ENCODE measurements at places on chromosomes 12 and 14. TPM values are rescaled to one million over a fixed set of nuclear protein-coding genes. Genes with fewer than 3 reads are reported as not detected.

GRCh38 chr14:42806909-42807315 lies 1200.2 kb downstream of the LRFN5 start:
- DNase-seq, result no peak

GRCh38 chr12:109566424-109566823 lies 6.9 kb downstream of the MMAB start:
- DNase-seq, result no peak

GRCh38 chr12:121214166-121214777 lies 4.3 kb downstream of the P2RX4 start:
- peak; percentile 68 for DNase-seq

DNA sequence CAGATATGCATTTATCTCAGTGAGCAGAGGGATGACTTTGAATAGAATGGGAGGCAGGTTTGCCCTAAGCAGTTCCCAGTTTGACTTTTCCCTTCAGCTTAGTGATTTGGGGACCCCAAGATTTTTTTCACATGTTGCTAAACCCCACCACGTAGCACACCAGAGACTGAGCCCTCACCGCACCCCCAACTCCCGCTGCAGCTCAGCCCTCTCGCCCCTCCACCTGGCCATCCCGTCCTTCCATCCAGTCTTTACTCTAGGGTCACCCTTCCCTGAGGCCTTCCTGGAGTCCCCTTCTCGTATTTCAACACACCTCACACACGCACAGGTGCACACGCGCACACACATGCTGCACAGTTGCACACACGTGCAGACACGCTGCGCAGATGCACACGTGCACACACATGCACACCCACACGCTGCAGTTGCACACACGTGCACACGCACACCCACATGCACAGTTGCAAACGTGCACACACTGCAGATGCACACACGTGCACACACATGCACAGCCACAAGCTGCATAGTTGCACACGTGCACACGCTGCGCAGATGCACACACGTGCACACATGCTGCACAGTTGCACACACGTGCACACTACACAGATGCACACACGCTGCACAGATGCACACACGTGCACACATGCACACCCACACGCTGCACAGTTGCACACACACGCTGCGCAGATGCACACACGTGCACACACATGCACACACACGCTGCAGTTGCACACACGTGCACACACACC lies 30.0 kb downstream of the HSP90AA1 start:
- DNase-seq, result no peak

- DNase-seq, result no peak
Observed at GRCh38 chr12:102903337-102904007, 13.6 kb downstream of the PAH start.

- DNase-seq, result no peak
Observed at GRCh38 chr12:49000346-49000745, 1.2 kb upstream of the DDN start.

DNA sequence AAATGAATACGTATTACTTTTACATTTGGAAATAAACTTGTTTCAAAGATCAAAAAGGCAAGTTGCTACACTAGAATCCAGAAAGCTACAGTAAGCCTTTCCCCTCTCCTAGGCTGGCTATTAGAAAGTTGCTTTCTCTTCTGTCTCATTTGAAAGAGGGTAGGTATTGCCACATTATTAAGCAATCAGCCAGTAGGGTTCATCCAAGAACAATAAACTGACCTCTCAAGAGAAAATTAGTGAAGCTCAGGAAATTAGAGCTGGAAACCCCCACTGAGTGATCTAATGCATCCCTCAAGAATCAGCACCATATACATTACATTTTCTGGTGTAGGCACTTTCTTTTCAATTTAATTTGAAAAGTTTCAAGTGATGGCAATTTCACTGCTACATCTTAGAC lies 4.5 kb upstream of the TMEM233 start:
- DNase-seq, result peak; percentile 18

PIWIL1 gene
- not detected for total RNA-seq

Data from RPMI7951 (cell line).